ENCODE measurements at places on chromosomes 7 and 10.
A peak's percentile ranks its signal among the peaks of the same experiment; 100 is the strongest.

GRCh38 chr7:28533731-28534531, 121.6 kb downstream of the CREB5 start:
- no peaks in the 10 kb centered on the region for H3K27me3 ChIP-seq
- DNase-seq: no peak
- no peak overlapping the region for H3K27ac ChIP-seq
- no peaks in the 10 kb centered on the region for H3K36me3 ChIP-seq

DNA sequence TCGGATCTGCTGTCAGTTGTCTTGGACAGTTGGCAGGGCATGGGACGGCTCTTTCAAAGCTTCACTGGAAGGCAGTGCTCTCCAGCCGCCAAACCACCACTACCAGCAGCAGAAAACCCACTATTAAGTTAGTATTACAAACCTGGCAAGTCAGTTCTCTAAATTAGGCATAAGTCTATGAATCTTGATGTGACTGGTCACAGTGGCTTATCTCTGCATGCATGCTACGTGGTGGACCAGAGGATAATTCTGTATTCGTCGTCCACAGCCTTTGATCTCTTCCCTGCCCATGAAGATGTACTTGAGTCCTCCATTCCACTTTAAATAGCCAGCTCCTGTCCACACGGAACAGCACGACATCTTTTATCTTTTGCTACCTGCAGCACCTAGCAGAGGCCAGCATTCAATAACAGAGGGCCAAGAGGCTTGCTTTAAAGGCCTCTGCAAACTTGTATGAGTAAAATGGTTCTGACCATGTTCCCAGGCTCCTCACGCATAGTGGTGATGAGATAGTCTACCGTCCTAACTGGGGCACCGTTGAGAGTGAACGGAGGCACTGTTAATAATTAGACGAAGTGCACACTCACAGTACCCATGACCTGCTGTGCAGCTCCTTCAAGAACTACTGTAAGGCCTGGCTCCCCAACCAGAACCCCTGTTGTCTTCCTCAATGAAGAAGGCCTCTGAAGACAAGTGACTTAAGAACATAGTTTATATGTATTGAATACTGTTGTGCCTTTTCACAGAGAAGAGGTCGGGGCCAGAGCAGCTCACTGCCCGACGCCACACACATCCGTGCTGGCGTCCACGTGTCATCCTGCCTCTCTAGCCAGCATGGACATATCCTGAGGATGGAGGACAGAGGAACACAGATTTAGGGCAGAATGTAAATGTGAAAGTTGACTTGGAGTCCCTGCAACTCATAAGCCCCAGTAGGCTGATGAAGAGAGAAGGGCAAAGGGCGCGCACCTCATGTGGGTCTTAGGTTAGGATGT, 1.0 kb downstream of the GPR146 start:
- peak overlapping the region; percentile 33 for H3K27ac ChIP-seq
- DNase-seq: no peak

DNA sequence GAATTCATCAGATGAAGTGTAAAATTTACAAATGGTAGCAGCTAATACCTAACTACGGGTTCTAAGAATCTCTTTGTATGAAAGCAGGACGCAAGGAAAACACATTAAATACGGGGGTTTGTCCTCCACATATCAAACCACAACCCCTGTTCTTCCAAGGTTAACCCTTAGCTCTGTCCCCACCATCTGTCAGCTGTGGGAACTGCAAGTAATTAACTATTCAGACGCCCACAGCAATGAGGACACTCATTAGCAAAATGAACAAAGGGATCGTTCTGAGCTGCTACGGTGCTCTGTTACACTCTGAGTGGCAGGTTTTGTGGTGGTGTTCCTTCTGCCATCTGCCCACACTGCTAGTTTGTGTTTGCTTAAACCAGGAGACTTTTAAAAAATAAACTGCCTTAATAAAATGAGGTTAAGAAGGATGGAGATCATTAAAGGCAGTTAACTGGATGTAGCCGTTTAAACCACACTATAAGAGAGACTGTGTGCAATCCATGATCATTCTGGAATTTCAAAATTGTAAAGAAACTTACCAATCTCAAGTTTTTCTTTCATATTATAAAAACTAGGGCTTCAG, 51.4 kb downstream of the C10orf67 start:
- H3K27ac ChIP-seq: no peak overlapping the region
- no peaks in the 10 kb centered on the region for H3K27me3 ChIP-seq
- H3K4me1 ChIP-seq: no peaks in the 10 kb centered on the region
- DNase-seq: no peak
- H3K4me3 ChIP-seq: no peak overlapping the region

GRCh38 chr7:139654276-139655181, 123.3 kb downstream of the HIPK2 start:
- H3K27me3 ChIP-seq: no peaks in the 10 kb centered on the region
- no peak for DNase-seq
- H3K4me3 ChIP-seq: no peak overlapping the region
- H3K27ac ChIP-seq: no peak overlapping the region
- no peaks in the 10 kb centered on the region for H3K36me3 ChIP-seq

- DNase-seq: no peak
- no peak overlapping the region for H3K4me3 ChIP-seq
- H3K27ac ChIP-seq: no peak overlapping the region
- no peaks in the 10 kb centered on the region for H3K36me3 ChIP-seq
These were observed 30.3 kb downstream of the ARID5B start for GRCh38 chr10:61931620-61932332.

- no peak overlapping the region for H3K27ac ChIP-seq
- H3K4me1 ChIP-seq: no peaks in the 10 kb centered on the region
- no peaks in the 10 kb centered on the region for H3K36me3 ChIP-seq
These were observed 137.5 kb downstream of the SNX10 start for GRCh38 chr7:26429168-26429567.

DNA sequence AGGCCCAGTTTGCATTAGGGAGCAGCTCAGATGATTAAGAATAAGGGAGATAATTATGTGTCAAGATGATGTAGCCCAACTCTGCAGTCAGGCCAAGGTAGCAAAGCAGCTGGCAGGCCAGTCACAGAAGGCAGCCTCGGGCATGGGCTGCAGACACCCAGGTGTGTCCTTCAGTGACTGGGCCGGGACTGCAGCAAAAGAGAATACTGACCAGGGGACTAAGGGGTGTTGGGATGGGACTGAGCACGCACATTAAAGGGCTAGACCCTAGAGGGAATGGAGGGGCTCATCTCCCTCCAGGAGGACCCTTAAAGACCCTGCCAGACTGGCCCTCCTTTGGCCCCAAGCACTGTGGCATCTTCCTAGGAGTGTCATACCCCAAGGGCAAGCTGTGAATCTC, 38.7 kb downstream of the PAX2 start:
- no peak overlapping the region for H3K4me3 ChIP-seq
- peaks cover 5% of the 10 kb centered on the region for H3K27me3 ChIP-seq
- no peaks in the 10 kb centered on the region for H3K4me1 ChIP-seq
- no peak overlapping the region for H3K27ac ChIP-seq

GRCh38 chr10:112082120-112082519, 101.4 kb downstream of the GPAM start:
- no peak overlapping the region for H3K4me3 ChIP-seq
- no peak for DNase-seq
- no peaks in the 10 kb centered on the region for H3K4me1 ChIP-seq
- H3K27ac ChIP-seq: no peak overlapping the region
- H3K36me3 ChIP-seq: no peaks in the 10 kb centered on the region

- no peak for DNase-seq
- no peak overlapping the region for H3K4me3 ChIP-seq
- no peaks in the 10 kb centered on the region for H3K4me1 ChIP-seq
- H3K27ac ChIP-seq: no peak overlapping the region
These were observed 125.0 kb upstream of the FOXK1 start for GRCh38 chr7:4556868-4557793.

- H3K36me3 ChIP-seq: no peaks in the 10 kb centered on the region
- H3K27ac ChIP-seq: no peak overlapping the region
- no peaks in the 10 kb centered on the region for H3K27me3 ChIP-seq
- no peak for DNase-seq
- H3K4me3 ChIP-seq: no peak overlapping the region
These were observed 223.4 kb downstream of the BMPER start for GRCh38 chr7:34128762-34129161.

DNA sequence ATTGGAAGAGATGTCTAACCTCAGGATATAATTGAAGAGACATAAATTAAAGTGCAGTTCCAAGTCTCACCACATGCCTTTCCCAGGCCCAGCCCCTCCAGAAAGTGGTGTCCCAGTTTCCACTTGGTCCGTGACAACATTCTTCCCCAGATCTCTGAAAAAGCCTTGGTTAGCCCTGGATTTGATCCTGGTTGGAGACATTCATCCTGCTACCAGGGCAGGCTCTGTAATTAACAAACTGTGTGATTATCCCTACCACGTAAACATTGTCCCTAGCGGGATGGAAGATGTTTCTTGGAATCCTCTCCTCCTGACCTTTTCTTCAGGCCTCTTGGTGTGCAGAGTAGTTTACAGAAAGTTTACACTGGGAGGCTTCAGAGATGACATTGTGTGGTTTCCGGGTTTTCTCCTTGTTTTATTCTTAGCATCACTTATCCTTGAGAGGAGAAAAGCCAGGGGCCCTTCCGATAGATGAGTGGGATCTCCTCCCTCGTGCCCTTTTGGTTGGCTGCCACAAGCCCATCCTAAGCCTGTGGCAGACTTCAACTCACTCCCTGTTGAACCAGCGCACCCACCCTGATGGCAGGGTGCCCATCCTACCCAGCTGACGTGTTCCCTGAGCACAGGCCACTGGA, 83.8 kb downstream of the COL13A1 start:
- H3K36me3 ChIP-seq: no peaks in the 10 kb centered on the region
- H3K27ac ChIP-seq: no peak overlapping the region
- H3K4me3 ChIP-seq: no peak overlapping the region

DNA sequence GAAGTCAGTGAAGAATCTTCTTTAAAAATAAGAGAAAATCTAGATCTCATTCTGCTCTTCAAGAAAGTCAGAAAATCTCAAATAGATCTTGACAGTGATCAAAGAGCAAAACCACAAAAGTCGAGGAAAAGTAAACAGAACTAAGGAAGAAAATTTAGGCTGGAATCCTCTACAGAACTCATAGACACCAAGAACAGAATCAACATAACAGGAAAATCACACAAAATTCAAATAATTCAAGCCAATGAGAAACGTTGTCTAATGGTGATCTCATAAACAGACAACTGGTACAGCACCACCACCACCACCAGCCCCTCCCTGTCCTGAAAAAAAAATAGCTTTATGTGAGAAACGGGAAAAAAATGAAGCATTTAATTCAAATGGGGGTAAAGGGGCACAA, 6.9 kb downstream of the ITGB1 start:
- no peak overlapping the region for H3K4me3 ChIP-seq
- H3K4me1 ChIP-seq: peaks cover 59% of the 10 kb centered on the region
- no peaks in the 10 kb centered on the region for H3K27me3 ChIP-seq
- no peak for DNase-seq

- peaks cover 5% of the 10 kb centered on the region for H3K36me3 ChIP-seq
- H3K4me3 ChIP-seq: no peak overlapping the region
- DNase-seq: no peak
- peaks cover 8% of the 10 kb centered on the region for H3K4me1 ChIP-seq
- H3K27me3 ChIP-seq: no peaks in the 10 kb centered on the region
These were observed 25.1 kb downstream of the RHEB start for GRCh38 chr7:151494298-151495284.

- no peak for DNase-seq
- H3K27me3 ChIP-seq: no peaks in the 10 kb centered on the region
- no peaks in the 10 kb centered on the region for H3K4me1 ChIP-seq
These were observed 298.7 kb upstream of the LRRTM3 start for GRCh38 chr10:66627156-66627555.

DNA sequence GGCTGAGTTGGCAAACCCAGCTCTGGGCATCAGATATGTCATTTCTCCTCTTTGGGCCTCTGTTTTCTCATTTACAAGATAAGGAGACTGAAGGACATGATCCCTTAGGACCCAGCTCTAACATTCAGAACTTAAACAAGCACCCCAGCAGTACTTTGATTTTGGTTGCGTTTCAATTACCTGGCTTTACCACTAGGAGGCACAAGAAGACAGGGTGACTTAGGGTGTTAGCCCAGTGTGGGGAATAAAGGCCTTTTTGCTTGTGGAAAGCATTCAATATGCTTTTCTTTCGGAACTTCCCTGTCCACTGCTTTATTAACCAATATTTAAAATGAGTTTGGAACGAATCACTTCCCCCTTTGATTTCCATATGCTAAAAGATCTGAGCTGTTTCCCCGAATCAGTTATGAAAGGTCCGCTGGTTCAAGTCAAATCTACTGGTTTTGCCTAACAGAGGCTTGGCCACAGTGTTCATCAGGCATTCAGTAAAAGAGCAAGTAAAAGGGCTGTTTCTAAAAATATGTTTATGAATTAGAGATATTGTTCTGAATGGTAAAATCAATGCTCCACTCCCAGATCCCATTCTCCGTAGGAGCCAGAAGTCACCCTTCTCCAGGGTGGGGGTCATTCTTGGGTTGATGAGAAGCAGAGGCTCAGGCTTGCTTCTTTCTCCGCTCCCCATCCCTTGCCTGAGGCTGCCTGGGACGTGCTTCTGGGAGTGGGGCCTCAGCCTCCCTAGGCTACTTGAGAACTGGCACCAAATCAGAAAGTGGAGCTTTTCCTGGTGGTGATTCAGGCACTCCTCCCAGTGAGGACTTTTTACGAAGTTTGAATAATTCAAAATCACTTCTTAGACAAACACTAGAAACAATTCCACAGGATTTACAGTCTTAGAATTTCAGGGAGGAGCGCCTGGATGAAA, 105.5 kb downstream of the MYOF start:
- H3K4me1 ChIP-seq: no peaks in the 10 kb centered on the region
- no peak overlapping the region for H3K27ac ChIP-seq
- no peaks in the 10 kb centered on the region for H3K27me3 ChIP-seq
- no peaks in the 10 kb centered on the region for H3K36me3 ChIP-seq
- DNase-seq: peak; percentile 67

DNA sequence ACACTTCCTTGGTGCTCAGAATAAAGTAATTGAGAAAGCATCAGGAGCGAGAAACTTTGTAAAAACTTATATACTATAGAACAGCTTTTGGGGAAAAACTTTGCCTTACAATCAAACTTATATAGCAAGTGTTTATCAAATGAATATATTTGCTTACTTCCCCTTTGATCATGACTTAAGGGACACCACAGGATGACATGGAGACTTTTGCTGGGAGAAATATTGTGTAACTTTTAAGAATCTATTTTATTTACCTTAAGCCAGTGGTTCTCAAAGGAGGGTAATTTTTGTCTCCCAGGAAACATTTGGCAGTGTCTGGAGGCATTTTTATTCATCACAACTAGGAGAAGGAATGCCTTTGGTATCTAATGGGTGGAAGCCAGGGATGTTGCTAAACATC, 173.8 kb upstream of the HABP2 start:
- no peaks in the 10 kb centered on the region for H3K36me3 ChIP-seq
- no peak for DNase-seq
- peaks cover 13% of the 10 kb centered on the region for H3K4me1 ChIP-seq
- H3K27me3 ChIP-seq: no peaks in the 10 kb centered on the region

GRCh38 chr10:86958901-86959736, 720 bp downstream of the SNCG start:
- H3K27me3 ChIP-seq: no peaks in the 10 kb centered on the region
- H3K4me3 ChIP-seq: no peak overlapping the region
- H3K27ac ChIP-seq: peak overlapping the region; percentile 9
- DNase-seq: no peak
- H3K36me3 ChIP-seq: no peaks in the 10 kb centered on the region

Data from CD8-positive, alpha-beta memory T cell (primary cell).